ENCODE measurements at places on chromosomes 3 and 15.

DNA sequence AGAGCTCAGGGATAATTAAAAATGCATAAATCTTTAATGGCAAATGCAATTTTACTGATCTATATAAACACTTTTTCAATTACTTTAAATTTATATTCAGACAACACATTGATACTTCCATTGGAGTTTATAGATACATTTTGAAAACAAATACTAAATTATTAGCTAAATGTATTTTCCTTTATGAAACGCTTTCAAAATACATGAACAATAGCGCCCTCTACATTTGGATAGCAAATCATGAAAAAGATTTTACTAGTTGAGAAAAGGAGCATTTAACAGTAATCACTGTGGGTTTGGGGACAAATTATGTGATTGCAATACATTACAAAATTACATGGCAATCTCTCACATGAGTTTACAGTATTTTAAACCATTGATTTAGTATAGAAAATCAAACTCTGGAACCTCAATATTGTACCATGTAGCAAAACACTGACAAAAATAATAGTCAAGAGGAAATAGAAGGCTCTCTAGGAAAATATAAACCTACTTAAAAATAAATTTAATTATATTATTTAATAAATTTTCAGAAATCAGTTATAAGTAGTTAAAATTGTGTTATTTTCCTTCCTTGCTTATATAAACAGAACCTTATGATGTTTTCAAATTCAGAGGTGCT lies 207.9 kb downstream of the ZIC1 start:
- DNase-seq = no peak

DNA sequence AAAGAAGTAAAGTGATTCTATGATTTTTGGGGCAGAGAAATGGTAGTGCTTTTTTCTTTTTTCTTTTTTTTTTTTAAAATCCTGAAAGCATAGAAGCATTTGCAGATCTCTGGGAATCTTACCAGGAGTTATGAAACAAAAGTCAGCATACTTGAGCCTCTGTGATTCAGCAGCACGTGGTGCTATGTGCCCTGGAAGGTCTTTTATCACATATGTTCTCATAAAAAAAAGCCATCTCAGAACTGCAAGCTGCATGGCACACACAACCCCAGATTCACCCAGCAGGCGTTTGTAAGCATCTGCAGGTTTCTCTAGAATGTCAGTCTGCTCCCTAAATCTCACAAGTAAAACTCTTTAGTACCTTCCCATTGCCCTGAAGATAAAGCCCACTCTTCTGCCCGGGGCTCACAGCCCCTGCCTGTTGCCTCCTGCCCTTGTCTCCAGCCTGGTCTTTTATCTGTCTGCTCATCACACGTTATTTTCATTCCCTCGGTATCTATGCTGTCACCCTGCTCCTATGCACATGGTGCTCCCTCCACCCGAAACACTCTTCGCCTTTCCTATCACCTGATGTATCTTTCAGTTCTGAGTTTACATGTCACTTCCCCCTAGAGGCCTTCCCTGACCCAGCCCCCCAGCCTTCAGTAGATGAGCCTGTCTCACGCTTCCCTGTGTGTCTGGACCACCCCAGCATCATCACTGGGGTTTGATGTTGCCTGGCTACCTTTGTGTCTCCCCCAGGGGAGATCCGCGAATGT lies 72.4 kb downstream of the CHDH start:
- no peak for DNase-seq

GRCh38 chr3:135314237-135314636 lies 519.2 kb downstream of the EPHB1 start:
- DNase-seq = no peak

GRCh38 chr3:42174679-42175385 lies 83.7 kb downstream of the TRAK1 start:
- DNase-seq = no peak

DNA sequence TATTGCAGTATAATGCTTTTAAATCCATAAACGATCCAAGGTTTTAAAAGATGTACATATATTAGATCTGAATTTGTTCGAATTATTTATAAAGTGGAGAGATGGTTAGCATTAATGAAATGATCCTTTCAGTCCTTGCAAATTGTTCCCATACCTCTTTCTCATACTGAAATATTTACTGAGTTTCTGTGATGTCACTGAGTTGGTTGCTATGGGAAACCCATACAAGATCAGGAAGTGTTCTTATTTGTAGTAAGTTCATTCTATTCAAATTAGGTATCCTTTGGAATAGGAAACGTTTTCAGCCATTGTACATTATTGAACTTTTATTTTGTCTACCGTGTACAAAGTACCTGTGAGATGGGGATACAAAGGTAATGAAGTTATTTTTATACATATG lies 73.2 kb upstream of the CHL1 start:
- no peak for DNase-seq
